NCI-H1436 treated with DMSO at 0.1 percent for 48 hours (cell line): ENCODE measurements at places on chromosomes 1 and 21.
A peak's percentile ranks its signal among the peaks of the same experiment; 100 is the strongest.

DNA sequence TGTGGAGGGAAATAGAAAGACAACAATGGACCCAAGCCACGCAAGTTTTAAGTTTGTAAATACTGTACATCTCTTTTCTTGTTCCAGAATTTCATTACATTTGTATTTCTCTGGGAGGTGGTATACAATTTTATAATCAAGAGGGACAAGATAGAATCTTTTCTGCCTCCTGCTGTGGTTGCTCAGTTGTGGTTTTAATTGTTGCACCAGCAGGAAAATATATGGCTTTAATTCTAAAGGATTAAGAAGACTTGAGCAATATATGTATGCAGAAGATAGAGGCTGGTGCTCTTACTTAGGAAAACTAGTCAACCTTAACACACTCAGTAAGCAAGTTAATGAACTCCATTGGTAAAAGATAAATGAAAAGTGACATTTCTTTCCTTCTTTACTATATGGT is 19.8 kb upstream of the ASB17 start:
- DNase-seq, result no peak

GRCh38 chr1:202998836-202999750 is 8.1 kb upstream of the TMEM183A start:
- DNase-seq, result peak; percentile 18

DNA sequence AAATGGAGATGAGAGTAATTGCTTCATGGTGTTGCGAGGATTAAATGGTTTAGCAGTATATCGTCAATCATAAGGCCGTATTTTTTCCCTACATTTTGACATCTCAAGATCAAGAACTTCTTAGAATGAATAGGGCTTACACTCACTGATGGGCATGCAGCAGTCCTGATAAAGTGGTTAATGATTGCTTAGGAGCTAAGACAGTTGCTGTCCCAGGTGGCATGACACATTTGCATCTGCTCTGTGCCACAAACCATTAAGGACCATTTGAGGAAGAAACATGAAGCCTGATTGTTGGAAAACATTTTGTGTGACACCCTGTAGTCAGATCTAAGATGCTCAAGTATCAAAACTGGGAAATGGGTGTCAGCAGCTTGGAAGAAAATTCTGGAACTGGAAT is 81.0 kb upstream of the SGIP1 start:
- no peak for DNase-seq

DNA sequence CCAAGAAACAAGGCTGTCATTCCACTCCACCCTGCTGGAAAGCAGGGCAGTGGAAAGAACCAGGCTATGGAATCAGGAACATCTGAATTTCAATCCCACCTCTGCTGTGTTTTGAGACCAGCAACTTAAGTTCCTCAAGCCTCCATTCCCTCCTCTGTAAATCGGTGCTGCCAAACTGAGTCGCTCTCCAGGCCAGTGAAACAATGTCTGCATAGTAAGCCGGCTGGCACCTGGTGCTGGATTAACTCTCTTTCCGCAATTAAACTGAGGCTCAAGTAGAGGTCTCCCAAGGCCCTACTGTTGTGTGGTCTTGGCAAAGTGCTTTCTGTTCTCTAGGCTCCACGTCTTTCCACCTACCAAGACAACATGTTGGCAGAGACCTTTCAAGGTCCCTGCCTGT is 65.3 kb downstream of the SSBP3 start:
- DNase-seq, result no peak

GRCh38 chr1:17861685-17862084 is 106.6 kb downstream of the ACTL8 start:
- no peak for DNase-seq

- no peak for DNase-seq
Measured at GRCh38 chr1:180521474-180522212, 19.3 kb upstream of the ACBD6 start.

GRCh38 chr1:60949154-60949825 is 133.1 kb upstream of the NFIA start:
- no peak for DNase-seq

GRCh38 chr1:22839806-22840205 is 129.2 kb downstream of the EPHB2 start:
- no peak for DNase-seq

- DNase-seq, result no peak
Measured at GRCh38 chr1:160130939-160131338, 15.4 kb downstream of the ATP1A2 start.

DNA sequence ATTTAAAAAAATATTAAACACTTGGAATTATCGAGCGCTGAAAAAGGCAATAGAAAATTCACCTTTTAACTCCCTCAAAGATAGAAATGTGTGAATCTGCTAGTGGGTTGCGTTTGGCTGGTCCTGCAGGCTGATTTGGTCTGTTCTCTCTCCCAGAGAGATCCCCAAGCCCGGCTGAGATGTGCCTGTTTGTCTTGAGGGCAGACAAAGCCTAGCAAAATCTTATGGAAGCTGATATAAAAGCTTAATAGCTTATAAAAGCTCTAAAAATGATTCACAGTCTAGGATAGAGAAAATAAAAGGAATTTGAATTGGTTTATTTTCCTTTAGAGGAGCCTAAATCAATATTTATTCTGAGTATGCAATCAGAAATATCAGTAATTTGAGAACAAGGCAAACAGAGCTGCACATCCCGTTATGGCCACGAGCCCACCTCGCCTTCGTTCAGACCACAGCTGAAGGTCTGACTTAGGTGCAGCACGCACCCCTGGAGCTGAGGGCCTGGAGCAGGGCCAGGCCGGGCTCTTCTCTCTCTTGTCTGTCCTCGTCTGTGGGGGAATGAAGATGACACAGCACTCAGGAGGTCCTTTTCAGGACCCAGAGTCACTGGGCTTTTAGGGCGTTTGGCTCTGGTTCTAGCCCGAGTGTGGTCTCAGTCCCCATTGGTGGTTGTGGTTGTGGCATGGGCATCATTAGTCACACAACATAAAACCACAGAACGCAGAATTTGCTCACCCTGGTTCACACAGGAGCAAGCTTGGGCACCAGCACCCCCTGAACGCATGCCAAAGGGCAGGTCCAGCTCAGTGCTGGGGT is 18.6 kb downstream of the PDE9A start:
- no peak for DNase-seq

DNA sequence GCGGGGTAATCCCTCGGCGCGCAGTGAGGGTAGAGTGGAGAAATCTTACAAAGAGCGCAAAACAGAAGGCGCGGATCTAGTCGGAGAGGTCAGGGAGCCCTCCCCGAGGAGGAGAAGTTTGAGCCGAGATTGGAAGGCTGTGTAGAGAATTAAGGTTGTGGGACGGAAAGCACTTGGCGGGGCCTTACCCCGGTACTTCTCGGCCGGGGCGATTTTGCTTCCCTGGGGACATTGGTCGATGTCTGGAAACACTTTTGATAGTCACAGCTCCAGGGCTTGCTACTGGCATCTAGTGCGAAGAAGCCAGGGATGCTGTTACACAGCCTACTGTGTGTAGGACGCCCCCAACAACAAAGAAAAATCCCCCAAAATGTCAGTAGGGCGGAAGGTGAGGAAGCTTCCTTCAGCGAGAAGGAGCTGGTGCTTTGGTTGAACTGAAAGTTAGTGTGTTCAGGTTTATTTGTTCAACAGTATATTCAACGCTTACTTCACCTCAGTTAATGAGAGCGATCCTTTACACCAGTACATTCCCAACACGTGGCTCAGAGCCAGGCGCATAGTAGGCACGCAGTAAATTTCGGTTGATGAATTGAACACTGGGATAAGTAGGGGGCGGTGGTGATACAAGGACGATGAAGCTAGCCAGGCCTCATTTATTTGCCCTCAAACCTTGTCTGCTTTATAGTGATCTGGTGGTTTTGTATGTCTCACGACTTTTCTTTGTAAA is 807 bp downstream of the CEP85 start:
- no peak for DNase-seq

DNA sequence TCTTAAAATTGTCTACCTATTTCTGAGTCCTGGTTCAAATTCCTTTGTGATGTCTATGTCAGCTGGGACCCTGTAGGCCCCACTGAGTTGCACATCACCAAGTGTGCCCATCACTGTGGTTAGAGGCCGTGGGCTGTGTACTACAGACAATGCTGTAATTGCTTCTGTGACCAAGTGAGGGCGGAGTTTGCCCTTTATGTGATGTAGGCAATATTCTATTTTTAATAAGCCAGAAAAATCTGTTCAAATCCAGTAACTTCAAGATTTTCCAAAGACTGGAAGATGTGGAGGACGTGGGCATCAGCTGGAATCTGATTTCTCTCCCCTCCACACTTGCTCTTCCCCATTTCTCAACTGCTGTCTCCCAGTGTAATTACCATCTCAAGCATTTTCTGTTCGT is 215.4 kb downstream of the PBX1 start:
- no peak for DNase-seq

DNA sequence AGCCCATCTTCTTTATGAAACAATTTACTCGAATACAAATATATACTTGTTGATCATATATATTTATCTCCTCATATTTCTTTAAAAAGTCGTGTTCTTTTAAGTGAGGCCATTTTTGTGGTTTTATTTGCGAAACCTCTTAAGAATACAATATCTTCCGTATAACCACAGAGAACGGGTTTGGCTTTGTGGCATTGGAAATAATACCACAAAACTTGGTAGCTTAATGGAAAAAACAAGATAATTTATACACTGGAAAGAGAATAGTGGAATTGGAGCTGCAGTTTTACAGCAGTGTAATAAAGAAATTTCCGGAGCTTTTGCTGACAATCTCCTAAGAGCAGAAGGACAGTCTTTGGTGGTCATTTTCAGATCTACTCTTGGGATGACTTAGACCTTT is 29.4 kb downstream of the PTGFR start:
- DNase-seq, result no peak

DNA sequence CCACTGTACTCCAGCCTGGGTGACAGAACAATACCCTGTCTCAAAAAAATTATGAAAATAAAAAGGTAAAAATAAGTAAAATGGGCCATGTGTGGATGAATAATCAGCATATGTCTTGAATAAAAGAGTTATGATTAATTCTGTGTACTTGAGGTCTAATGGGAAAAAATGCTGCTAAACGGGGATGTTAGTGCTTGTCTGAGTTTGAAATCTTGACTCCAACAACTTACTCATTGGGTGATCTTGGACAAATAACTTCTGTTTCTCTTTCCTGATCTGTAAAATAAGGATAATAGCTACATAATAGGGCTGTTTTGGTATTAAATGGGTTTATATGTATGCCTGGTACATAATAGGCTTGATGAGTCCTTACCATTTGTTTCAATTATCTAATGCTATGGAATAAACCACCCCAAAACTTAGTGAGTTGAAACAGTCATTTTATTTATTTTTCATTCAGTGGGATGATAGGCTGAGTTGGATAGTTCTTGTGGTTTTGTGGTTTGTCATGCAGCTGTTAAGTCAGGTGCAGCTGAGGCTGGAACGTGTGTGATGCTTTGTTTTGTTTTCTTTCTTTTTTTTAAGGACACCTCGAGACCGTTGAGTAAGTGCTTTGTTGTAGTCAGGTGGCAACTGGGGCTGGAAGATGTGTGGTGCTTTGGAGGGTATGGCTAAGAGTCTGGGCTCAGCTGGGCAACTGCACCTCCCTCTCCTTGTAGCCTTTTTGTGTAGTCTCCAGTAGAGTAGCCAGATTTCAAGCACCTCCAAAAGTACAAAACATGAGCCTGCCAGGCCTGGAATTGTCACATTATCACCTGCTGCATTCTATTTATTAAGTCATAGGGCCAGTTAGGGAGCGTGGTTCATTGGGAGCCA is 4.9 kb downstream of the MDM4 start:
- no peak for DNase-seq

DNA sequence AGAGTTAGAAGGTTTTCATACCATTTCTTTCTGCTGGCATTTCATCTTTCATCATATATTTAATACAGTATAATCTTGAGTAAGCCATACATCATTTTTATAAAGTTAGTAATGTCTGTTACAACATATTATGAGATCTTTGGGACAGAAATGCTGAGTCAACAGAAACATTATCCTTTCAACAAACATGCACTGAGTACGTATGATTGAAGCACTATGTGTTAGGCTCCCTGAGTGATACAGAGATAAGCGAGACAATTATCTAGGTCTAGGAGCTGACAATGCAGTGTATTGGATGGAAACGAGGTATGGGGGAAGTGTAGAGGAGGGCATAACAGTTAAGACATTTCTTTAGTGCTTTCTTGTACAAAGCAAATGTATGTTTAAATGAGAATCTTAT is 19.7 kb upstream of the GPR52 start:
- no peak for DNase-seq

DNA sequence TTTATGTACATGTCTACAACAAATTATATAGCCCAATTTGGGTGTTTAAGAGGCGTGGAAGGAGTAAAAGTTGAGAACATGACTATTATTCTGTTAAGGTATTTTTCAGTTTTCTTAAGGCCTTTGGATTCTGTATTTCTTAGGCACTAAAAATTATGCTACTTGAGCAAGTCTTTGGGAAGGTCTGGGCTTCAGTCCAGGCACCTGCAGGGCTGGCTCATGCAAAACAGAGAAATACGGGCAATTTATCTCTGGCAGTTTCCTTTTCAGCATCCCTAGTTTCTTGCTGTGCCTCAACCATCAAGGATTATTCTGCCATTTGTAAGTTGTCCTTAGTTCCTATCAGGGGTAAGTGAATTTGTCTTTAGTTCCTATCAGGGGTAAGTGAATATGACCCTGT is 358.8 kb upstream of the B3GALT2 start:
- no peak for DNase-seq

GRCh38 chr1:229253151-229253974 is 17.5 kb upstream of the RAB4A start:
- no peak for DNase-seq

DNA sequence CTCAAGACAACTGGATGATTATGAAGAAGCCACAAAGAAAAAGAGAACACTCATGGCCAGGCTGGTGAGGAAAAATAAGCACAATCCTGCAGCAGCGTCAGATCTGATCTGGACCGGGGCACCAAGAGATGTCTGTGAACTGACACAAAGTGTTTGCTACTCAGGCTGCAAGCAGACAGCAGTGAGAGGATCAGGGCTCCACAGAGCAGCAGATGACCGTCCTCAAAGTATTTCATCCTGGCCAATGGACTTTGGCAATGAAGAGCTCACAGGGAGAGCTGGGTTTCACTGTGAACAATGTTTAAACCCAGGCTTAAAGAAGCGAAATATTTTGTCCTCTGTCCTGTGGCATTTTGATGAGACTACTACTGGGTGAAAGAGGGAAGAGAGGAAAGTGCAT is 299.2 kb downstream of the GPATCH2 start:
- DNase-seq, result no peak

- DNase-seq, result no peak
Measured at GRCh38 chr21:31945546-31945945, 72.7 kb downstream of the HUNK start.

DNA sequence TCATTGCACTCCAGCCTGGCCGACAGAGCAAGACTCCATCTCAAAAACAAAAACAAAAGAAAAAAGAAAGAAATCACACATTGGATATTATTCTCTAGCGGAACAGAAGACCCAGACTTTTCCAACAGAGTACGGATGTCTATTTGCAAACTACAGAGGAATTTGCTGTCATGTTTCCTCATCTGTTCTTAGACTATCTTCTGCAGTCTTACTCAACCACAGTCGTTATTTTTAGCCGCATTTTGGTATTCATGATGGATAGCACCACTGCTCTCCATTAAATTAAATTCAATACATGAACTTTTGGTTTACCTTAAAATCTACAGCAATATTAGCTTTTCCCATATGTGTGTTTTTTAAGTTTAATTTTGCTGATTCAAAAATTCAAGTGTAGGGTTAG is 14.2 kb upstream of the HEATR1 start:
- DNase-seq, result no peak
